ENCODE measurements at places on chromosomes 2 and 18.
A peak's percentile ranks its signal among the peaks of the same experiment; 100 is the strongest.

DNA sequence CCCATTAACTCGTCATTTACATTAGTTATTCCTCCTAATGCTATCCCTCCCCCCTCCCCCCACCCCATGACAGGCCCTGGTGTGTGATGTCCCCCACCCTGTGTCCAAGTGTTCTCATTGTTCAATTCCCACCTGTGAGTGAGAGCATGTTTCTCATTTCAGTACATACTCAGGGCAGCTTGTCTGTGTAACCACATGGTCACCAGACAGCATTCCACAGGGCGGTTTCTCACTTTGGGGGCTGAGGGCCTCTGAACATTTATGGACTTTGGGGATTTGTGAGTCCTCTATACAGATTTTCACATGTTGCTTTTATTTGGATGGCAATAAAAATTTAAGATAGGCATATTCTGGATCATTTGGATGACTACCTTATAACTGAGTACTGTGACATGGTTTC lies 84.0 kb downstream of the LYPD6B start:
- DNase-seq = no peak

- no peak for DNase-seq
These were observed 1288.0 kb upstream of the ZEB2 start for GRCh38 chr2:145807968-145808367.

- peak; percentile 48 for DNase-seq
These were observed 19.4 kb downstream of the KCNIP3 start for GRCh38 chr2:95316466-95317122.

DNA sequence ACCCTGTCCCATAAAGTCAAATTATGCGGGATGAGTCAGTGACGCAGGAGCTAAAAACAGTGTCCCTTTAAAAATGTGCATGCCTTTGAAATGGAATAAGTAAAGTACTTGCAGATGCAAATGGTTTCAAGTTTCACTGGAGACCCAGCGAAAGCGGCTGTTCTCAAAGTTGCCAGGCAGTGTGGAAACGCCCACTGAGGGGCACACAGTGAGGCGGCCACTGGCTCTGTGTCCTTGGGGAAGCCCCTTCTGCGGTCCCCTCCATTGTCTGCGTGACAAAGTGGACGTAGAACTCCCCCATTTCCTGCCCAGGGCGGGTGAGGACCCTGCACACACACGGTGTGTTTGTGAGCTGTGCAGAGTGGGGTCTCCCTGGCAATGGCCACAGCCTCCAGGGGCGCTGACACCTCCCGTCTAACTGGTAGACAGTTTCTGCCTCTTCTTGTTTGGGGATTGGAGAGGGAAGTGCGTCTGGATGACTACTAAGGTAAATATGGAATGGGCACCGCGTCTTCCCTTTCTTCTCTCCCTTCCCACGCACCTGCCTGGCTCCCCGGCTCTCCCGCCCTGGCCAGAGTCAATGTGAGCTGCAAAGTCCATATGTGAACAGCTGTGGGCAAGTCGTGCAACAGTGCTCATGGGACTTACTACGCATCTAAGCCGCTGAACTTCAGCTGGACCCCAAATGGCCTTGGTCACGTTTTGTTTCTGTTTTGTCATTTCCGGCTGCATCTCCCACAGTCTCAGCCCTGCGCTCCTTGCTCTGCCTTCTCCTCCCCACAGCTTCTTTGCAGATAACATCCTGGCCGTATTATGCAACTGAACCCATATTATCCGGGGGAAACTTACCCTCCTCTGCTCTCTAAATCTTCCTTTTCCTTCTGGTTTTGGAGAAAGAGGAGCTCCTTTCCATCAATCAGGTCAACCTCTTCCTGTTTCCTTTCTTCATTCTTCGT lies 33.7 kb upstream of the ZNF516 start:
- peak; percentile 60 for DNase-seq

GRCh38 chr2:18526429-18526828 lies 34.0 kb downstream of the RDH14 start:
- DNase-seq = no peak

GRCh38 chr2:675982-676646 lies 1.1 kb downstream of the TMEM18 start:
- peak; percentile 53 for DNase-seq

GRCh38 chr2:71736986-71737385 lies 283.6 kb downstream of the DYSF start:
- DNase-seq = no peak

- DNase-seq = no peak
These were observed 705.6 kb upstream of the ID2 start for GRCh38 chr2:7976206-7976605.

- no peak for DNase-seq
These were observed 352.5 kb upstream of the ZNF521 start for GRCh38 chr18:25704494-25704893.

DNA sequence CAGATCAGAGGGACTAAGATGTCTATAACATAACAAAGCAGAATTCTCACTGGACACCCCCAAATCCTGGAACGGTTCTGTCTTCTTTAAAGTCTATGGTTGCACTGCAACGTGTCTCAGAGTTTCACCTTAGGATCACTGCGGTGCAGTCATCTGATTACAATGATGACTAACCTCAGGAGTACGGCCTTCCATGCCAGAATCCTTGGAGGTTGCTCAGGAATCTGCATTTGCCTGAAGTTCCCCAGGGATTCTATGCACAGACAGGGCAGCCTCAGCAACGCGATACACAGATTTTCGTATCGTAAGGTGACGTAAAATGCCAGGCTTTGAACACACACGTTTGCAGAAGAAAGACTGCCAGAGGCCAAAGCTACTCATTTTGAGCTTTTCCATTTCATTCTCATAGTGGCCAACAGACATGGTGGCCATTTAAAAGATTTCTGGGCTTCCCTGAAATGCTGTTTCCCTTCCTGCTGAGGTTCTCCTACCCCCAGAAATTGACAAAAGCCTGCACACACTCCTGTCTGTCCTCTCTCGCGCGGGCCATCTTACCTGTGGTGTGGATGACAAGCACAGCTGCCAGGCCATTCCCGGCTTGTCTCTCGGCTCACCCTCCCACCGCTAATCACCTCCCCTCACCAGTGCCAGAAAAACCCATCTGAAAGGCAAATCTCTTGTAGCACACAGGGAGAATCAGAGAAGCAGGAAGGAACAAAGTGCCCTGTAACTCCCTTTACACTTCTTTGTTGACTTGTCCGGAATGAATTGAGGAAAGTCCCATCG lies 148.8 kb downstream of the ACKR3 start:
- DNase-seq = no peak

- DNase-seq = no peak
These were observed 47.8 kb downstream of the SATB2 start for GRCh38 chr2:199409759-199410529.

DNA sequence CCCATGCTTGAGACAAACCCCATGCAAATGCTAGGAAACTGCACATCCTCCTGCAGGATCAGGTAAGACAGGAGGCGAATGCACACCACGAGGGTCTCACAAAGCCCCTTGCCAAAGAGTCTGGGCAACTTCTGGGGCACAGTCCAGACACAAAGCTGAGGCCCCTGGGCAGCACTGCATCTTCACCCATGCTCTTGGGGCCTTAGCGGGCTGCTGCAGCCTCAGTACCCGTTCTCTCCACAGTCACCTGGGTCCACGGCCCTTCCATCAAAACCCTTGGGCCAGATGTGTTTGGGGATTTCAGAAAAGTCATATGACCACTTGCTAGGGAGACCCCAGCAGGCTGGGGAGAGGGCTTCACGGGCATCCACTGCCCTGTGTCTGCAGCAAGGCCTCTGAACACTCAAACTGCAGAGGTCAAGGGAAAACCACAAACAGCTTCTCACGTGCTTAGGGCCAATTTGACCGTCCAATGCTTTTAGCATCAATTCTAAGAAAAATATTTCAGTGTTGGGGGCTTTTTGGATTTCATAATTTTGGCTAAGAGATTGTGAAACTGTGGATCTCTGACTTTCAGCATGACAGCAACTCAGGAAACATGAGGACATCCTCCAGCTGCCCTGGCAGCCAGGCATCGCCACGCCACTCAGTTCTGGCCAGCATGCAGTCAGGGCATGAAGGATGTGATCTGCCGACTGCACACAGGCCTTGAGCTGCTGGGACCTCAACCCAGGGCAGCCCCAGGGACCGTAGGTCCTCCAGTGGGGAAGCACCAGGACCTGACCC lies 20.0 kb downstream of the PASK start:
- DNase-seq = peak; percentile 5

DNA sequence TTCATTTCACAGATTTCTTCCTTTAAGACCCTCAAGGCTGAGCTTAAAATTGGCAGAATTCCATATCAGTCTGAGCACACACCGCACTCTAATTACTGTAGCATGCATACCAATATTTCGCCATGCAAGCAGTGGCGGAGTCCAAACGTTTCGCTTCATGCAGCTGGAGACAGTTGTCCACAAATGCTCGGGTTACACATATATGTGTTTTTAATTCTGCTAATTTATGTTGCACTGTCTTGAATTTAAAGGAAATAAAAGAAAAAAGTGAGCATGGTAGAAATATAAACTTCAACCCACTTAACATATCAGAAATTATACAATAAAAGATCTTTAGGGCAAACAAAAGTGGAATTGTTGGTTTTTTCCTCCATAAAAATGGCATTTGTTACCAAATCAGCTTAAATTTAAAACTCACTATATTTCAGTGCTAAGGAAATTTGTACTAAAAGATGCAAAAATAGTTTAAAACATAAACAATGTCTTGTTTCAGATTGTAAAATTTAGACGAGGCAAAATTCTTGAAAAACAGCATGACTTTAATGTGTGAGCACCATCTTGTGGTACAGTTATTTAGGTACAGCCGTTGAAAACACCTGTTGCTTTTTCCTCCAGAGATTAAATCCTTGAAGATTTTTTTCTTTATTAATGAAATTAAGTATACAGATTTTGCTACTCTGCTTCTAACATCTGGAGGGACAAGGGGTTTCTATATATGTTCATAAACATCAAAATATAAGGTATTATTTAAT lies 24.1 kb upstream of the KANSL1L start:
- peak; percentile 57 for DNase-seq

DNA sequence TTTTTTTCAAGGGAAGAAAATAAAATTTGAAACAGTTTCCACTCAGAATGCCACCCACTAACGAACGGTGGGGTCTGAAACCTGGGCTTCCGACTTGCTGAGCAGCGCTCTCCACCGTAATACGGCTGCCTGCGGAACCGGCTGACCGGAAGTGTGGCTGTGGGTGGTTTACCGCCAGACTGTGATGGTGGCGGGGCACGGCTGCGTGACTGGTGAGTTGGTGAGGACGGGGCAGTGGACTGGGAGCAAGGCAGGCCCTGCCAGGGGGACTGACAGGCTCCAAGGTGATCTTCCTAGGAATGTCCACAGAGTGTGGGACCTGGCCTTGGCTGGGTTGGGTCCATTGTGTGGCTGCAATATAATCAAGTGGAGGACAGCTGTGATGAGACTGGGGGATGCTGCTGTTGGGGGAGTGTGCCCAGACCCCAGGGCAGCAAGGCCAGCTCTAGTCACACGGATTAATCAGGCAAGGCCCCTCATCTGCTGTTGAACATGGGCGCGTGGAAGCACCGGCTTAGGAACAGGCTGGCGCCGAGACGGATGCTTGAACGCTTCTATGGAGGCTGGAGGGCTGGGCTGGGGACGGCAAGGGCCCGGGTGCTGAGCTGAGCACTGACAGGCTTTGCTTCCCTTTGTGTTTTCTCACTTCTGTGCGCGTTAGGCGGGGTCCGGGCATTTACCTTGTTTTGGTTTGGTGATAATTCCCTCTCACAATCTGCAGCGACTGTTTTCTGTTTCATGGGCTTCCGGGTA lies 357.7 kb upstream of the SPRED2 start:
- no peak for DNase-seq

DNA sequence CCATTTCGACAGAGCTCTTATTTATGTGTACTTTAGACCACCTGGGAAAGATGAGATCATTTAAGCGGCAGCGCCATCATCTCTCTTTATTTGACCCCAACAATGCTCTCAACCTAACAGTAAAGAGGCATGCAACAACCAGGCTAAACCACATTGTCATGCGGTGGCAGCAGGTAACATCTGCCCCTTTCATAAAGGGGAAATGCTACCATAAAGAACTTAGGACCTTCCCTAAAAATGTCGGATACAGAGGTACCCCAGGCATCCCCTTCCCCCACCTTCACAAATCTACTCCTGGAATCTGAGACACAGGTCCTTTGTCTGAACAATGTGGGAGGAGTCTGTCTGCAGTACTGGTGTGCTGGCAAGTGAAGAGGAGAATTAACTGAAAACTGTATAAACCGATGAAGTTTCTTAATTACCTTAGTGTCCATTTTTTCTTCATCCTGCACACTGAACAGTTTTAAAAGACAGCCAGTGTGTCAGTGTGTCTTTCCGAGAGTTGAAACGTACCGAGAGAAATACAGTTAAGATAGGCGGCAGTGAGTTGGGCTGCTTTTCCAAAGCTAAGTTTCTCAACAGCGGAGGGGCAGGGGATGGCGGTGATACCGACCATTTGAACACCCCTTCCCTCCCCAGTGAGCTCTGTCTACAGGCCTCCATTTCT lies 1.9 kb downstream of the MEX3C start:
- no peak for DNase-seq

- no peak for DNase-seq
These were observed 76.1 kb upstream of the MC4R start for GRCh38 chr18:60448487-60449267.

DNA sequence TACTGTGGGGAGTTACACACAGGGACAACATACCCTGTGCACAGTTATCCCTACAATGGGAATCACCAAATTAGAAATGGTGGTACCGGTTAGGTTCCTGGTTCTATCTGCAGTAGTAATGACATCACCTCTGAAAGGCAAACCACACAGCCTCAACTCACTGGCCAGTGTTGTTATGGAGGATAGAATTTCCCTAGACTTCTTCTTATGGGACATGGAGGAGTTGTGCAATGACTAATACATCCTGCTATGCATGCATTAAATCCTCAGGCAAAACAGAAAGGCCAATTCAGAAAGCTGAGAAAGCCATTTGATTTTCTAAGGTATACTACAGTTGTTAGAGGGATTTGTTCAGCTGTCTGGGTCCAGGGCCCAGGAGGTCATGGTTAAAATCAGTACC lies 439.3 kb downstream of the TMX3 start:
- DNase-seq = no peak

- DNase-seq = no peak
These were observed 228.0 kb downstream of the IKZF2 start for GRCh38 chr2:212923393-212923792.

- DNase-seq = no peak
These were observed 36.5 kb downstream of the NCOA1 start for GRCh38 chr2:24527536-24527935.

GRCh38 chr2:42249887-42250286 lies 80.7 kb downstream of the EML4 start:
- DNase-seq = no peak

- DNase-seq = no peak
These were observed at the start of gene KLHL14 for GRCh38 chr18:32772581-32773381. KLHL14 (minus strand) TSS chr18:32773023; CDS start chr18:32770591, 2,432 bp downstream.

GRCh38 chr2:70714141-70714905 lies 53.7 kb downstream of the ADD2 start:
- no peak for DNase-seq

DNA sequence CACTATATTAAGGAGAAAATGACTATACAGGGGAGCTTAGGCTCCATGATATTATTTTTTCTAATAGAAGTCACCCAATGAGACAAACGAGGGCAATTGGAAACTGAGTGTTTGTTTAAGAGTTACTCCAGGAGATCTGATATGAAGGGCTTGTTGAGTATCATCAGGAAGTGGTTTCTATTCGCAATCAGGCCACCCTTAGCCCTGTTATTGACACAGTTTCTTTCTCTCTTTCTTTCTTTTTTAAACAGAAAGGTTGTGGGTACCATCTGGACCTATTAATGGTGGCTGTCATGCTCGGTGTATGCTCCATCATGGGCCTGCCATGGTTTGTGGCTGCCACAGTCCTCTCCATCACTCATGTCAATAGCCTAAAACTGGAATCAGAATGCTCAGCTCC lies 117.3 kb downstream of the DPP4 start:
- no peak for DNase-seq
